CD4-positive, alpha-beta T cell treated with Interleukin-6 for 4 hours (primary cell): ENCODE measurements at places on chromosomes 4 and X.

DNA sequence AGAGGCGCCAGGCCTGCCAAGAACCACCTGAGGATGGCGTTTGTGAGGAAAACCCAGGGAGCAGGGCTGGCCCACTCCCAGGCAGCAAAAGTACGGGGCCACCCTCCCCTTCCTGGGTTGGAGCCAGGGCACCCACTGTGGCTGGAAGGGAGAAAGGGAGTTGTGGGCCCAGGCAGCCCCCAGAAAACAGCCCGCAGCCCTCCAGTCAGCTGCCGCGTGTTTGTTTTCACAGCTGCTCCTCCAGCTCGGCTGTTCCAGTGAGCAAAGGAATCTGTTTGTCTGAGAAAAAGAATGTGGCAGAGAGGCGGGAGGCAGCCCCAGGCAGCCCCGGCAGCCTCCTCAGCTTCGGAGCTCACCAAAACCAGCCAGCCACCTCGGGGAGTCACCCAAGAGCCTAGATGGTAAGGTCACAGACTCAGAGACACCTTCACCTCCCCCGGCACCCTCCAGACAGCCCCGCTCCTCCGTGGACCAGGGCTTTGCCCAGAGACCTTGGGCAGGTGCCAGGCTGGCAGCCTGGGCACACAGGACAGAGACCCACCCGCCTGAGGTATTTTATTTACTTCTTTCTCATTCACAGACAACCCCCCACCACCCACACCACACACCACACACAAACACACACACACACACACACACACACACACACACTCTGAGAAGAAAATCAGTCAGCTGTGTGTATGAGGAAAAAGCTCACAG lies 338.1 kb downstream of the BCOR start:
- DNase-seq, result no peak

DNA sequence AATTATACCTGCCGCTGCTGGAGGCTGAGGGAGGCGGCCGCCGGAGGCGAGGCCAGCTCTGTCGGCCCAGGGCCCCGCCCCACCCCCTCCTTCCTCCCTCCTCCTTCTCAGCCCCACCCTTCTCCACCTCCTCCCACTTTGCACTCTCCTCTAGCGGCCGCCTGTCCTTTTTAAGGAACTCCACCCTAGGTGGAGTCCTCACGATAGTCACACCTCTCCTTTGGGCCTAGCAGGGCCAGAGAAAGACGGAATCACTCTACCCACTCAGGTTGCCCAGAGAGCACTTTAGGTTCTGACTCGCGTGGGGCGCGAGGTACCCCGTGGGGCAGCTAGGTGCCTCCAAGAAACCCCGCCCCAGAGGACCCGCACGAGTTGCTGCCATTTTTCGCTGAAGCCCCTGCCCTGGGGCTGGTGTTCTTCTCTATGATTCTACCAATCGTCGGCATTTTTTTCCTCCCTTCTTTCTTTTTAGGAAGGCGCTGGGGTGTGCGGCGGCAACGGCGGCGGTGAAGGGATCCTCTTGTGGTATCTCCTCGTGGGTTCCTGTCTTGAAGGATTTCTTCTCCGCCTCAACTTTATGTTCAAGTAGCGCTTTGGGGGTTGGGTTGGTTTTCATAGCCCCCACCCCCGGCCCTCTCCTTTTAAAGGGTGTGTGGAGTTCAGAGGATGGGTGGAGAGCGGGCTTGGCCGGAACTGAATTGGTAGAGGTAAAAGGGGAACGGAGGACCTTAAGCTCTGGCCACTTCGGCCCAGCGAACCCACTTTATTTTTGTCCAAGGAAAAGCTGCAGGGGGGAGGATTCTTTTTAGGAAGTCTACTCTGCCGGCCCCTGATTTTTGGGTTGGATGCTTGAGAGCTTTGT lies at the start of gene KLF8:
KLF8 (plus strand) TSS at position 136 of the 862 bp plus-strand sequence. CDS start 979 bp downstream, outside the sequence.
- peak; percentile 63 for DNase-seq

GRCh38 chrX:107610667-107611066 lies 17.6 kb upstream of the PRPS1 start:
- DNase-seq, result no peak

- DNase-seq, result no peak
Measured at GRCh38 chr4:159451006-159451405, 348.1 kb downstream of the RAPGEF2 start.

GRCh38 chr4:6506616-6507140 lies 34.3 kb upstream of the PPP2R2C start:
- DNase-seq, result no peak

DNA sequence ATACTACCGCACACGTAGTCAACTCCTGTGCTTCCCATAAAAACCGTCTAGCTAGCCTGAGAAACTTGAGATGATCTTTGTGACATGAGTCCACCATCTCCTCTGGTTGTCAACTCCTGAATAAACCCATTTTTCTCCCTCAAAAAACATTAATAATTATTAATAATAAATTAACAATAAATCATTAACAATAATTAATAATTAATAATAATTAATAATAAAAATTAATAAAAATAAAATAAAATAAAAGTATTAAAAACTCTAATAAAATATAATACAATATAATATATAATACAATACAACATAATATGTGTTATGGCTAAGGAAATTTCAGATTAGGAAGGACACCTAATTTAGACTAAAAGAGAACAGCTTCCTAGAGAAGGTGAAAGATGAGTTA lies 20.7 kb upstream of the TMPRSS11E start:
- no peak for DNase-seq

- no peak for DNase-seq
Measured at GRCh38 chr4:156111686-156112085, 158.0 kb upstream of the CTSO start.

- DNase-seq, result no peak
Measured at GRCh38 chr4:62816566-62816965, 1592.7 kb downstream of the TECRL start.

DNA sequence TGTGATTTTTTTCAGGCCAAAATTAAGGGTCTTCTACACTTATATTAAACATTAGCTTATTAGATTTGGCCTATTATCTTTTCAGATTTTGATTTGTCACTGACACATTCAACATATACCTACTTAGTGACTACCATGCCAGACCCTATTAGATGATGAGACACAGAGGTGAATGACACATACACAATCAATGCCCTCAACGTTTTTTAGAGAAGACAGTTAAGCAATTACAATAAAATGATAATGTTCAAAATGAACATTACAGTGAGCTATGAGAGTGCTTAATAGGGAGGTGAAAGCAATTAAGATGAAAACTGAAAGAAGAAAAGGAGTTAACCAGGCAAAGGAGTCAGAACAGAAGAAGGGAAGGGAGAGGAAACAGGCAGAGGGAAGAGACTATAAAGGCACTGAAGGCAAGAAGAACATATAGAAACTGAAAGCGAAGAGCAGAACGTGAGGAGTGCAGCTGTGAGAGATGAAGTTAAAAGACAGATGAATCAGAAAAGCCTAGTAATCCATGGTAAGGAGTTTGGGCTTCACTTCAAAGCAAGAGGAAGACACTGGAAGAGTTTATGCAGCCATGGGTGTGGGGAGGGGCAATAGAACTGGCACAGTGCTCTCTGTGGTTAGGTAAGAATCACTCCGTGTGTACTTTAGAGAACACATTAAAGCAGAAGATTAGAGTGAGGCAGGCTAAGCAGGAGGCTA lies 119.0 kb downstream of the REELD1 start:
- DNase-seq, result peak; percentile 5

DNA sequence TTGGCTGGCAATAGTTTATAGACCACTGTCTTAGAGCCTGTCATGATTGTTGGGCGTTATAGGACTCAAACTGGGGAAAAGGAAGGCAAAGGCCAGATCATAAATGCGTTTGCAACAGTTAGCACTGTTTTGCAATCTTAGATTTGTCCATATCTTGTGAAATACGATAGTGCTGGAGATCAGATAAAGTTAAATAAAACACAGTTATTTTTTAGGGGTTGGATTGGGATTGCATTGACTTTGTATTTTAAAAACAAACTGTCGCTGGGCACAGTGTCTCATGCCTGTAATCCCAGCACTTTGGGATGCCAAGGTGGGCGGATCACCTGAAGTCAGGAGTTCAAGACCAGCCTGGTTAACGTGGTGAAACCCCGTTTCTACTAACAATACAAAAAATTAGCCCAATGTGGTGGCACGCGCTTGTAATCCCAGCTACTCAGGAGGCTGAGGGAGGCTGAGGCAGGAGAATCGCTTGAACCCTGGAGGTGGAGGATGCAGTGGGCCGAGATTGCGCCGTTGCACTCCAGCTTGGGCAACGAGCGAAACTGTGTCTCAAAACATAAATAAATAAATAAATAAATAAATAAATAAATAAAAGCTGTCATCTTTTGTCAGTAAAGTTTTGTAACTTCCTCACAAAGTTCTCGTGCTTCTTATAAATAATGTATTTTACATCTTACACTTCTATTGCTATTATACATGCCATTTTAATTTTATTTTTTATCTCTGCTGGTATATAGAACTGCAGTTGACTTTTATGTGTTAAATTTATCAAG lies 117.2 kb downstream of the KDM6A start:
- DNase-seq, result no peak

- peak; percentile 16 for DNase-seq
Measured at GRCh38 chr4:36281384-36282106, at the start of gene DTHD1. Gene DTHD1 (plus strand): TSS chr4:36281616. CDS start chr4:36281759, 143 bp downstream.
